ENCODE measurements at places on chromosomes 3 and 15.

DNA sequence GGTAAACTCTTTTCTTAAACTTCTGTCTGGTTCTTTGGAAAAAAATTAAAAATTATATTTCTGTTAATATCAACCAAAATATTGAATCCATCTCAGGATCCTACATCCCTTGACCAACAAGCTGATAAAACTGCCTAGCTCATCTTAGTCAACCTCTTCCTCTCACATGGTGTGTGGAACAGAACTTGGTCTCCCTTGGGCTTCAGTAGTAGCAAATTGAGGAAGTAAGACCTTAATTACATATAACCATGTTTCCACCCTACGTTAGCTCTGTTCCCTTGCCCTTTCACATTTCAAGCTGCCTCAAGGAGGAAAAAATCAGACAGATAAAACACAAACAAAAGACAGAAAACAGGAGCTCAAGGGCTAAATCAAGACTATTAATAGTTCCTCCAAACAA lies 116.4 kb downstream of the GREM1 start:
- no peak for DNase-seq

GRCh38 chr3:148229107-148229506 lies 468.6 kb upstream of the AGTR1 start:
- no peak for DNase-seq

DNA sequence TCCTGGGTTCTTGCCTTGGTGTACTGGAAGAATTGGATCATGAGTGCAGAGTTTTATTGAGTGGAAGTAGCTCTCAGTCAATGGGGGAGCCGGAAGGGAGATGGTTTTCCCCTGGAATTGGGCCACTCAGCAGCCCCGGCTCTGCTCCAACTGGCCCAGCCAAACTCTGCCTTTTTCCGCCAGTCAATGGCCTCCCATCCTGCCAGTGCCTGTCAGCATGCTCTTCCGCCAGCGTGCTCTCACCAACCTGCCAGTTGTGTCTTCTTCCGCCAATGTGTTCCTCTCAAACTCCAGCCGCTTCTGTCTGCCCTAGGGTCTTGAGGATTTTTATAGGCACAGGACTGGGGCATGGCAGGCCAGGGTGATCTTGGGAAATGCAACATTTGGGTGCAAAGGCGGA lies 12.4 kb upstream of the AADACL2 start:
- no peak for DNase-seq

DNA sequence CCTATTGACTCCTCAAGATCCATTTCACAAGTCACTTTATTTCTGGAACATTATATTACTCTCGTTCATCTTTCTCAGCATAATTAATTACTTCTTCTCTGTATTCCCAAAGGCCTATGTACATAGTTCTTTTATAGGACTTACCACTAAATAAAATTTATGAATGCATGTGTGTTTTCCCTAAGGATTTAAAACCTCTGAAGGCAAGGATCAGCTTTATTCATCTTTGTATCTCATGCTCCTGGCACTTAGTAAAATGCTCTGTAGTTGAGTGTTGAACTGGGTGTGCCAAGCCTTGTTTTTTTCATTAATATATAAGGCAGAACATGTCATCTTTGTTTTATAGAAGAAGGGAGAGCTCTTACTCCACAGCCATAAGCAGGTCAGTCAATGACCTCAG lies 194.1 kb upstream of the ZPLD1 start:
- DNase-seq, result no peak

DNA sequence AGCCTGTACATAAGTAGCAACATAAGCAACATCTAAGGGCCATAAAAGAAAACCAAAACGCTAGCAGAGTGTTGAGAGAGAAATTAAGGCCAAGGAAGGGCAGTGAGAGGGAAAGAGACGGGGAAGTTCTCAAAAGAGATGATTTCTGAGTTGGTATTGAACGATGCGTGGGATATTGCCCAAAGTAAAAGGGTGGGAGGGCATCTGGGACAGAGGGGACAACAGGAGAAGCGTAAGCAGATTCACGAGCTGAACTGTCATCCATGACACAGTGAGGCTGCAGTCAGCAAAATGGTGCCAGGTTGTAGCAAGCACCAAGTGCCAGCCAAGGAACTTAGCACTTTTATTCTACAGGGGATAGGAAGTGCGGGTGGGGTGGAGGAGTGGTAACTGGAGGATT lies 11.8 kb downstream of the NCEH1 start:
- DNase-seq, result no peak

DNA sequence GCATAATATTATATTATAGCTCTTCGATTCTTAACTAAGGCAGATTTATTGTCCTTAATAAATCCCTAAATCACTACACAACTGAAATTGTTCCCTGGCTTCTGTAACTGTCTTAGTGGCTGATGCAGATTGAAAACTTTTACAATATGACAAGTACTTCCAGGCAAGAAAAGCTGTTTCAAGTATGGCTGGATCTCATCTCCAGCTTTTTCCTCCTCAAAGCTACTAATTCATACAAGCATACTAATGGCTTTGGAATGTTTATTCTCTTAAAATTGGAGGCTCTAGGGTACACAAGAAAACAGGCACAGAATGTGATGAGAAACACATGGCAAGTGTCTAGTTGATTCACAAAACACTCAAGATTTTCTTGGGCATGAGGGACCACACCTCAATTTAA lies 351.5 kb upstream of the ICE2 start:
- no peak for DNase-seq

DNA sequence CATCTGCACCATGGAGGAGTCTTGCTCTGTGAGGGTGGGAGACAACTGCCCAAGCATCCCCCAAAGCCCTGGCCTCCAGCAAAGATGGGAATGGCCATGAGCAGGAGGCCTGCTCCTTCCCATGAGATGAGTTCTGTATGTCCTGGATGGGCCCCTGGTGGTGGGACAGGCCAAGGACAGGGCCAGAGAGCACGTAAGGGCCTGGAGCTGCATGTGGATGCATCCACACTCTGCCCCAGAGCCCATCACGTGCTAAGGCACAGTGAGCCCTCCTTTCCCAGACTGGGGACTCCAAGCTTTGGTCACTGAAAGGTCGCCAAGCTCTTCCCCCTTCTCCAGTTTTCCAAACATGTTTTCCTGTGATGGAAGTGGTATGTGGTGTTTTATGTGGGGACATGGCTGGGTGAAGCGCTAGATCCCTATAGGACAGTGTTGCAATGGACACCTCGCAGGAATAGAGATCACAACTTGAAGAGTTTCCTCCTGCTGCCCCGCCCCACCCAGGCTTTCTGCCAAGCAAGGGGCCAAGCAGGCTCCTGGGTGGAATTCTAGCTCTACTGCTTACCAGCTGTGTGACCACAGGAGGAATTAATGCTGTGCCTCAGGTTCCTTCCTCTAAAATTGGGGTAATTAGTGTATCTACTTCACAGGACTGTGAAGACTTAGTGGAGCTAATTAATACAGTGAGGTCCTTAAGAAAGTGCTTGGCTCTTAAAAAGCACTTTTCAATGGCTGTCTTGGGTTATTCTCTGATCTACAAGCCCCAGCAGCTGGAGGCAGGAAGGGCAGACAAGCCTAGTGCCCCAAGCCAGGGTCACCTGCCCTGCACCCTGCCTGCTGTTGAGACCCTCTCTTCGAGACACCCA lies 106.4 kb upstream of the RPL32 start:
- no peak for DNase-seq

DNA sequence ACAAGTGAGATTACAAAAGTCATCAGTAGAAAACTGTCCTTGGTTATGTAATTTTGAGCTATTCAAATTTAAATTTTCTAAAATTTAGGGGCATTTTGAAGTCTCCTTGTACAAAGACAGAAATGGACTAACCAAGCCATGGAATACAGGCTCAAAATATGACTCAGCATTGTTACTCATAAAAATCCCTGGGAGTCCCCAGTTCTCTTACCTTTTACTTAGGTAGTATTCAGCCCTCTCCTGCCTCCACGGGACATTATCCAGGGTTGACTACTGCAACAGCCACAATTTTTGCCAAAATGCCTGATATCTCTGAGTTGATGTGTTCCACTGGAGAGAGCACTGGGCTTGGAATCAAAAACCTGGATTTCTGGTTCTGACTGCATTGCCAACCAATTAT lies 25.0 kb downstream of the CLDN18 start:
- DNase-seq, result no peak

DNA sequence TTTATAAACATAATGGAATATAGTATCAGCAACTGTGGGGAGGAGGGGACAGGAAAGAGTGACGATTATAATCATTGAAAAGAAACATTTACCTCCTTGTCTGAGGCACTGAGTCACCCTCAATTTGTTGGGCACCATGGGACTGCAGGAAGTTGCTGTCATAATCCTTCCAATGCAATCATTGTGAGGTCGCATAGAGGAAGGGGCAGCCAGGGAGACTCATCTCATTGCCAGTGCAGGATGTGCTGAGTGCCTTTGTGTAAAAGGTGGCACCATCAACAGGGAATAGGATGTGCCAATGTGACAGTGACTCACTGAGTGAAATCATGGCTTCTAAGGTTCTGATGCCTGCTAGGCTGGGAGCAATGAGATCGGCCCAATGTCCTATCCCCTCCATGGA lies 300.4 kb upstream of the ADAMTS9 start:
- no peak for DNase-seq

GRCh38 chr3:195582947-195583346 lies 793 bp downstream of the APOD start:
- no peak for DNase-seq

GRCh38 chr15:74134387-74135027 lies 4.1 kb downstream of the ISLR2 start:
- DNase-seq, result no peak

GRCh38 chr3:29926378-29926777 lies 645.5 kb downstream of the RBMS3 start:
- DNase-seq, result no peak

GRCh38 chr15:87498560-87498959 lies 758.0 kb downstream of the NTRK3 start:
- no peak for DNase-seq

GRCh38 chr3:5188419-5189221 lies 1.1 kb downstream of the EDEM1 start:
- DNase-seq, result no peak

- DNase-seq, result no peak
Observed at GRCh38 chr15:100330221-100330620, 11.6 kb downstream of the ADAMTS17 start.

DNA sequence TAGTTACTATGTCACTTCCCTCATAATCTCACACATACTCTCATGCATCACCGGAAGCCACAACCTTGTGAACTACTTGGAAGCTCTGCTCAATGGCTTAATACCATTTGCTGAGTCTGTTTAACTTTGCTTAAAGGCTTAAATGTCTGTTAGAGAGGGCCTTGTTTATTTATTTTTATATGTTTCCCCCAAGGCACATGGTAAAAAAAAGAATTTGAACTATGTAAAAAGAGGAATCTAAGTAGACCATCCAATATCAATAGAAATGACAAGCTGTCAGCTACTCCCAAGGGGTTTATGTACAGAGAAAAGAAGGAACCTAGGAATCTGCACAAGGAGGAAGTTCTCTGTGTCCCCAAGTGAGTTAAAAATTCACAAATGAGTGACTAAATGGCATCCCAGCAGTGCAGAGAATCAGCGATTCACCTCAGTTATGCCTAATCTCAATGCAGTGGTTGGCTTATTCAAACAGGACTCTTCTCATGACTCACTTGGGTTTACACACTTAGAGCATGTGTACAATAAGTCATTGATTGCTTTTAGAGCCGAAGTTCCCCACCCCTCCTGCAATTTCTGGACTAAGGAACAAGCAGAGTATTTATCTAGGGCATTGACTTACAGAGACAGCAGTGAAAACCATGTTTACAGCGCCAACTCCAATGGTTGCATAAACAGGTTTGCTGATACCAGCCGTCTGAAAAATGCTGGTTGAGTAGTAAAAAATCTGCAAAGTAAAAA lies 24.4 kb downstream of the SLC2A2 start:
- no peak for DNase-seq

DNA sequence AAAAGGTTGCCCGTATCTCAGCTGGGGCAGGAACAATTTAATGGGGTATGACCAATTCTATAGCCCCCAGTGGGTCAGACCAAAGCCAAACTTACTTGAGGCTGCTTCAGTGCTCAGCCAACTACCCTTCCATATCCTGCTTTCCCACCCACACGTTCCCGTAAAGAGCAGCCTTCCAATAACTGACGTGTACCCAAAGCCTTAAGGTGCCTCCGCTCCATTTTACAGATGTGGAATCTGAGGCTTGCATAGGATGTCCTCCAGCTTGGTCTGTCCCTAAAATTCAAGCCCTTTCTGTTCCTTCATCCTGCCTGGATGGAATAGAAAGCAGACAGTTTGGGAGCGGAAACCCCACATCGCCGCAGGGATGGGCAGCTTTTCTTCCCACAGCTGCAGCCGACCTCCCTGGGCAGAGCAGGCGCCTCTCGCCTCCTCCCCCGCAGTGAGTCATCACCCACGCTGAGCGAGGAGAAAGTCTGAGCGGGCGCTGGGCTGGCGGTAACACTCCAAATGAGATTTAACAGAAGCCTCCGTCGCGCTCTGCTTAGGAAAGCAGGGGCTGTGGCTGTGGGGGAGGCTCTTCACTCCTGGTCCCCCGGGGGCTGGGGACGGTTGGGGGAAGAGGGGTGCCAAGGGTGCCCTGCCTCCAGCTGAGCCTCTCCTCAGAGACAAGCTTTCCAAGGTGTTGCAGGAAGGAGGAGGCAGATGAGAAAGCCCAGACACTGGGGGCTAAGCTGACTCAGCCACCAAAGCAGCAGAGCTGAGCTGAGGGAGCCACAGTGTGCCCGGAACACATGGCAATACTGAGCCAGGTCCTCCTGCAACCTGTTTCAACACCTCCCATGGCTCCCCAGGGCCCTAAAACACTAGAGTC lies 57.8 kb upstream of the HRH1 start:
- no peak for DNase-seq

DNA sequence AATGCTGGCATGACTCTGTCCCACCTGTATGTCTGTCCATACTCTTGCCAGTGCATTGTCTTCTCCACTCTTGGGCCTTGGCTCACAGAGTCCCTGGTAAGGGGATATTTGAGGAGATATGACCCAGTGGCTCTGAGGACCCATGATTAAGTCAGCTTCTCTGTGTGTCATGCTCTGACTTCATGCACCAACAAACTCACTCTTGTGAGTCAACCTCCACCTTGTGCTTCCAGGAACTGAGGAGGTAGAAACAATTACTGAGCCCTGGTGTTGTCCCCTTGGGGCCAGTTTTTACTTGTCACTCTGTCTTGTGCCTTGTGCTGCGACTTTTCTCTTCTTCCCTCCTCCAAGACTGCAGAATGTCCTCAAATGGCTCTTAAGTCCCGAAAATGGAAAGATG lies 127.1 kb downstream of the ABHD5 start:
- DNase-seq, result no peak

DNA sequence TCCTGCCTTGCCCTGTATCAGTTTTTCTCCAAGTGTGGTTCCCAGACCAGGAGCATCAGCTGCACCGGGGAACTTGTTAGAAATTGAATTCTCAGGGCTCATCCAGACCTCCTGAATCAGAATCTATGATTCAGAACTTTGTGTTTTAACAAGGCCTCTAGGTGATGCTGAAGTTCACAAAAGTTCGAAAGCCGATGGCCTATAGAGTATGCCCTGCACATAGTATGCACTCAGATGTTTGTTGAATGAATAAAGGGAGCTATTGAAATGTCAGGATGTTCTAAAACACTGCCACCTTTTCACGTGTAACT lies 664 bp upstream of the LARP6 start:
- DNase-seq, result no peak

- DNase-seq, result no peak
Observed at GRCh38 chr3:3038201-3038991, 71.8 kb downstream of the IL5RA start.

Data from CMK (cell line).